ENCODE measurements at places on chromosomes 1 and 21. TPM values are rescaled to one million over a fixed set of nuclear protein-coding genes. Genes with fewer than 3 reads are reported as not detected.

The ST6GALNAC3 gene
- total RNA-seq: 0.39 TPM

The RXRG gene
- not detected for total RNA-seq

The BLACAT1 gene
- under 0.01 TPM for total RNA-seq

The SLAMF8 gene
- total RNA-seq: not detected

The TMEM52 gene
- 0.59 TPM for total RNA-seq

The NUF2 gene
- 11.4 TPM for total RNA-seq

The IVL gene
- total RNA-seq: under 0.01 TPM

The CYP4A11 gene
- not detected for total RNA-seq

The AGMAT gene
- total RNA-seq: 2.9 TPM

The ANKRD65 gene
- 0.73 TPM for total RNA-seq

The SPRR2B gene
- not detected for total RNA-seq

The AMY2A gene
- total RNA-seq: not detected

The S100A3 gene
- 22.0 TPM for total RNA-seq

The IFFO2 gene
- 5.1 TPM for total RNA-seq

The ZNF644 gene
- 60.2 TPM for total RNA-seq

The PTPN22 gene
- 0.37 TPM for total RNA-seq

The OR2L5 gene
- not detected for total RNA-seq

The IGSF9 gene
- total RNA-seq: not detected

The C8B gene
- total RNA-seq: not detected

The RHBDL2 gene
- total RNA-seq: 0.39 TPM

The ASPM gene
- 39.3 TPM for total RNA-seq

The VANGL2 gene
- total RNA-seq: not detected

The GBP6 gene
- total RNA-seq: not detected

The CELA2B gene
- not detected for total RNA-seq

The MAP3K7CL gene
- 9.6 TPM for total RNA-seq

The HES3 gene
- not detected for total RNA-seq

The TINAGL1 gene
- total RNA-seq: 0.39 TPM

The GFI1 gene
- total RNA-seq: under 0.01 TPM

The TRIM45 gene
- 0.73 TPM for total RNA-seq

The EPHB2 gene
- total RNA-seq: 0.73 TPM

The TSPAN2 gene
- not detected for total RNA-seq

The CA6 gene
- total RNA-seq: not detected

The LCA5L gene
- total RNA-seq: 1.5 TPM

The TRABD2B gene
- 0.20 TPM for total RNA-seq

The ADGRL4 gene
- 37.3 TPM for total RNA-seq

The LDLRAD1 gene
- not detected for total RNA-seq
